Lung (tissue), 17 donors: ENCODE measurements at places on chromosomes 5 and 9. TPM values are rescaled to one million over a fixed set of nuclear protein-coding genes. Genes with fewer than 3 reads are reported as not detected.

DNA sequence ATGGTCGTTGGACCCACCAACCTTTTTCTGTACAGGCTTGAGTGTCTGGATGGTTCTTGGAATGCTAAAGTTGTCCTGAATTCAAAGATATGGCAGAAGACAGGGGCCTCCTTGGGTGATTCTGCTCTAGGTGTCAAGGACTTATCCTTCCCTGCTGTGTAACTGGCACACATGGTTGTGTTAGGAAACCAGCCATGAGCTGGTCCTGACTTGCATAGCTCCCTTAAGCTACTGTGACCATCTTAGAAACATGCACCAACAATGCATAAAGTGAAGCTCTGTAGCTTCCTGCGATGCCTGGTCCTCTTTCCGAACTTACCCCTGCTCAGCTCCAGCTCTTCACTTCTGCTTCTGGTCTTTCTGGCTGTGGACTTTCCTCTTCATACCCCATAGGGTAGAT lies 224.6 kb downstream of the TLE4 start:
- no peak for DNase-seq
- no peak overlapping the region for H3K27ac ChIP-seq
- H3K4me1 ChIP-seq: peaks cover 18% of the 10 kb centered on the region
- peaks cover 18% of the 10 kb centered on the region for H3K27me3 ChIP-seq

- no peak overlapping the region for H3K27ac ChIP-seq
- no peak for DNase-seq
- H3K4me3 ChIP-seq: no peak overlapping the region
- H3K27me3 ChIP-seq: peaks cover 4% of the 10 kb centered on the region
Observed at GRCh38 chr9:135043345-135043744, 44.1 kb upstream of the OLFM1 start.

- no peak for DNase-seq
- no peaks in the 10 kb centered on the region for H3K36me3 ChIP-seq
- H3K27me3 ChIP-seq: no peaks in the 10 kb centered on the region
Observed at GRCh38 chr9:31393240-31393639, 991.2 kb upstream of the ACO1 start.

- no peak overlapping the region for H3K4me3 ChIP-seq
- H3K27ac ChIP-seq: no peak overlapping the region
- no peaks in the 10 kb centered on the region for H3K27me3 ChIP-seq
- H3K36me3 ChIP-seq: no peaks in the 10 kb centered on the region
- no peaks in the 10 kb centered on the region for H3K4me1 ChIP-seq
- DNase-seq: no peak
Observed at GRCh38 chr5:118863345-118863744, 125.0 kb downstream of the DTWD2 start.

FOXD4L6 gene
- polyA plus RNA-seq: not detected

DNA sequence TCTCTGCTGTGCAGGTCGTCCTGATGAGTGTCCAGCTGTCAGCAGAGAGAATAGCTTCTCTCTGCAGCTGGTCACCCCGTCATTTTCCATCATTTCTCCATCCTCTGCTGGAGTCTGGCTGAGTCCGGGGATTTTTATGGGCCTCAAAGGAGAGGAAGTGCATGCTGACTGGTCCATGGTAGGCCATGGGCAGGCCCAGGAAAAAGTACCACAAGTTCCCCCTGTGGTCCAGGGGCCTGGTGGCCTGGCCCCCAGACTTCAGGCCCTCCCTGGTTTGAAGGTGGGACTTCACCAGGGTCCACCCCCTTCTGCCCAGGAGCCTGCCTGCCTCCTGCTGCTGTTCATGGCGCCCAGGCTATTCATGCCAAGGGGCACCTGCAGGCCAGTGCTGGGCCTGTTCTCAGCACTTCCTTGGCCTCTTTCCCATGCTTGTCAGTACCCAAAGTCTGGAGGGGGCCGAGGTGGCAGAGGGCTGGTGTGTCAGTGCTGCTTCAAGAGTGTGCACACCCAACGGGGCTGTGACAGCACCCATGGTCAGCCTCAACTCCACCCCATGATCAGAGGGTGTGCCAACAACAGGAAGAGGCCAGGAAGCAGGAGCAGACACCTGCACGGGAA lies 7.3 kb upstream of the MTMR12 start:
- no peaks in the 10 kb centered on the region for H3K27me3 ChIP-seq
- no peak for DNase-seq
- H3K36me3 ChIP-seq: no peaks in the 10 kb centered on the region
- H3K4me1 ChIP-seq: no peaks in the 10 kb centered on the region

NAIP gene
- 7.0 TPM for polyA plus RNA-seq

PTGDS gene
- 19.4 TPM for polyA plus RNA-seq

- H3K36me3 ChIP-seq: no peaks in the 10 kb centered on the region
- no peak for DNase-seq
- H3K27ac ChIP-seq: no peak overlapping the region
- no peak overlapping the region for H3K4me3 ChIP-seq
Observed at GRCh38 chr9:250039-250438, 35.4 kb downstream of the DOCK8 start.

DNA sequence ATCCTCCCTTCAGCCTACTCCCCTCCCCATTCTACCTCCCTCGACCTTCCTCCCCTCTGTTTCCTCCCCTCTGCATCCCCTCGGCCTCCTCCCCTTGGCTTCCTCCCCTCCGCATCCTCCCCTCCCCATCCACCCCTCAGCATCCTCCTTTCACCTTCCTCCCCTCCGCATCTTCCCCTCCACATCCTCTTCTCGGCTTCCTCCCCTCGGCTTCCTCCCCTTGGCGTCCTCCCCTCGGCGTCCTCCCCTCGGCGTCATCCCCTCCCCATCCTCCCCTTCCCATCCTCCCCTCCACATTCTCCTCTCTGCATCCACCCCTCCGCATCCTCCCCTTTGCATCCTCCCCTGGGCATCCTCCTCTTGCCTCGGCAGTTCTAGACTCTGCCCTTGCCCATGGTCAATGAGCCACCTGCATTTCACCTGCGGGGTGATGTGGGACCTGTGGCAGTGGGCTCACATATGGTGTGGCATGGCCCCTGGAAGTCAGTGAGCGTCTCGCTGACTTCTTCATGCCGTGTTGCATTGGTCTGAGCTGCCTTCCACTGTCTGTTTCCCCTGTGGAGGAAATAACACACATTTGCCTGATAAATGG lies 113.0 kb downstream of the WNK2 start:
- H3K36me3 ChIP-seq: no peaks in the 10 kb centered on the region
- no peak for DNase-seq
- no peak overlapping the region for H3K4me3 ChIP-seq
- H3K4me1 ChIP-seq: peaks cover 4% of the 10 kb centered on the region
- no peak overlapping the region for H3K27ac ChIP-seq
- H3K27me3 ChIP-seq: no peaks in the 10 kb centered on the region

OLFM1 gene
- polyA plus RNA-seq: 23.4 TPM

GRCh38 chr9:89555451-89556375 lies 49.1 kb upstream of the GADD45G start:
- no peak overlapping the region for H3K4me3 ChIP-seq
- H3K4me1 ChIP-seq: peaks cover 25% of the 10 kb centered on the region
- no peaks in the 10 kb centered on the region for H3K27me3 ChIP-seq
- peak overlapping the region; percentile 90 for H3K27ac ChIP-seq

ZNF608 gene
- polyA plus RNA-seq: 9.5 TPM

- H3K27me3 ChIP-seq: no peaks in the 10 kb centered on the region
- H3K27ac ChIP-seq: no peak overlapping the region
- peaks cover 3% of the 10 kb centered on the region for H3K36me3 ChIP-seq
Observed at GRCh38 chr9:112860451-112860850, 30.2 kb downstream of the SLC46A2 start.

TRIM52 gene
- polyA plus RNA-seq: 6.5 TPM

ENTR1 gene
- polyA plus RNA-seq: 30.8 TPM

DNA sequence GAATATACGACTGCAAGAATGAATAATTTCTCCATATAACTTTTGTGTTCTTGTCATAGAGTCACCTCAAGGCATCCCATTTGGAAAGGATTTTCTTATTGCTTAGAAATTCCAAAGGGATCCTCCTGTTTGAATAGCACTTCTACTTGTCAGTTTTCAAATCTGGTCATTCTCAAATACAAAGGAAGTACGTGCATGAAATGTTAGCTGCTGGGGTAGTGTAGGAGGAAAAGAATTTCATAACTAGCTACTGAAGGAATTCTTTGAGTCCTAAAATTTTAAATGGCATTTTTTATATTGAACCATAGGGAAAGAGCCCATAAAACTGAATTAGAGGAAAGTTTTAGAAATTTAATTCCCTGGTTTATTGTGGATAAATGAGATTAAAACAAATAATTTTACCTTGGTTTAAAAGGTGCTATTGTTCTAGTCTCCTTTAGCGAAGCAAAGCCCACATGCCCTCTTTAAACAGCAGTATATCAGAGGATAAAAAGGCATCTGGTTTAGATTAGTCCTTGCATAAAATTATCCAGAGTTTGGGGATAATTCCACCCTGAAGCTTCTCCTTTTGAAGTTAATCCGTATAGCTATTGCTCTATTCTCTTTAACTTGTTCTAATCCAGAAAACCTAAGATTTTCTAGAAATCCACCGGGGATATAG lies 2.0 kb upstream of the MPDZ start:
- no peak overlapping the region for H3K27ac ChIP-seq
- H3K4me3 ChIP-seq: no peak overlapping the region
- peaks cover 8% of the 10 kb centered on the region for H3K4me1 ChIP-seq
- DNase-seq: no peak
